ENCODE measurements at places on chromosomes 11 and 22.

DNA sequence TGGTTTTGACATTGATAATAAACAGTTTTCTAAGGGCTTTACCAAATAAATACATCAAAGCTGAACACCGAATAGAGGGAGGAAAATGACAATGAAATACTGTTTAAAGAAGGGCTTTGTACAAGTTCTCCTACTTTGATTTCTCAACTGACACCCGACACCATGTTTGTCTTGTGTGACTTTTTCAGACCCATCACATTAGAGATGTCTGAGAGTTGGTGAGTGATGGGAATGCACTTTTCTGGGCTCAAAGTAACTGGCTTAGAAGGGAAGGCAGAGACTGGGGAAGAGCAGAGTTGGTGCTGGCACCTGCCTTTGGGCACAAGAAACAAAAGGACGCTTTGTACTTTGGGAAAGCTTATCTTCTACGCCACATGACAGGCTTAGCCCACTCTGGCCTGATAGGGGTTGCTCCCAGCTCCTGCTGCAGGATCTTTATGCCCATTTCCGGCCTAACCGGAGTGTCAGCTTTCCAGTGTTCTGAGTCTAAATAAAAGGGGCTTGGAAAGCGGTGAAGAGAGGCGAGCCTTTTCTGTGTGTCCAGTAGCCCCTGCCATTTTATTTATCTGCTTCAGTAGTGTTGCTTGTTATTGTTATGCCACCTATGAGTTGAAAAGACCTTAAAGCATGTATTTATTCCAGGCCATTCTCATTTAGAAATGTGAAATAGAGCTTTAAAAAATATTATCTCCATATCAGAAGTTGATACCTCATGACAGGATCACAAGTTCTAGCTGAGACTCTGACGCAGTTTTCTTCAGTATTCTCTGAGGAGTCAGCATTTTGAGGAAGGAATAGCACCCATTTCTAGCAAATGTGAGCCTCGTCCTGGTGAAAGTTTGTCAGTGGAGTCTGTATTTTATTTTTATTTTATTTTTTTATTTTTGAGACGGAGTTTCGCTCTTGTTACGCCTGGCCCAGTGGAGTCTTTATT, 24.2 kb downstream of the KREMEN1 start:
- peak; percentile 71 for DNase-seq

DNA sequence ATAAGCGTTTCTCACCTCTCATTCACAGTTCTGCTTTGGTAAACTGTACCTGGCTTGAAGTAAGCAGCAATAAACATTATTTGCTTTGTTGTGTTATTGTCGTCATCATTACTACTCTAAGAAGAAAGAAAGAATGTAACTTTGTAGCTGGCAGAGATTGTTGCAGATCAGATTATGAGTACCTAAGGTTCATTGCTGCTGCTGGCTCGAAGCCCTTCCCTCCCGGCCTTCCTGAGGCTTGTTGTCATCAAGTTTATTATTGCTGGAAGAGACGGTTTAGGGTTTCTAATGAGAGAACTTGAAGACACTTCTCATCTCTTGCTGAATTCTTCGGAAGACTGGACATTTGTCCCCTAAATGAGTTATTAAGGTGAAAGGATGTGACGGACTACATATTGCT, 101.3 kb downstream of the GRAMD1B start:
- no peak for DNase-seq

GRCh38 chr22:27918341-27919221, 475 bp downstream of the PITPNB start:
- DNase-seq, result peak; percentile 53

GRCh38 chr11:18171377-18172000, 1.1 kb upstream of the MRGPRX4 start:
- DNase-seq, result peak; percentile 27

GRCh38 chr22:33044112-33044511, 14.1 kb downstream of the SYN3 start:
- DNase-seq, result no peak

DNA sequence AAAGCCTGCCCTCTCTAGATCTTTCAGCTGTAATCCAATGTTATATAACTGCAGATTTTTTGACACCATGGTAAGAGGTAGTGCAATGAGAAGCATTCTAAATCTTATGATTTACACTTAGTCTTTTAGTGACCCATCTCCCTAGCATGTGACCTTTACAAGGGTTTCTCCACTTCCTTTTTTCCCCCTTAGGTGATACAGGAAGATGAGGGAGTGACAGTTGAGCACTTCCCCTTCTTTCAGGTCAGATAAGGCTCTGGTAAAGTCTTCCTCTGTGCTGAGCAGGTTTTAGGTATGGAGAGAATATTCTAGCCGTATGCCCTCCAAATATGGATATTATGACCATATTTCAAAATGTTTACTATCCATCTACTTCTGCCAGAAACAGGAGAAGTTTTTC, 753.6 kb downstream of the JRKL start:
- no peak for DNase-seq

- no peak for DNase-seq
Observed at GRCh38 chr11:120932305-120932915, 91.5 kb upstream of the TBCEL start.

- peak; percentile 31 for DNase-seq
Observed at GRCh38 chr11:82859750-82860149, 40.5 kb downstream of the PRCP start.

GRCh38 chr11:64447831-64448598, 89.1 kb downstream of the RPS6KA4 start:
- DNase-seq, result peak; percentile 20

DNA sequence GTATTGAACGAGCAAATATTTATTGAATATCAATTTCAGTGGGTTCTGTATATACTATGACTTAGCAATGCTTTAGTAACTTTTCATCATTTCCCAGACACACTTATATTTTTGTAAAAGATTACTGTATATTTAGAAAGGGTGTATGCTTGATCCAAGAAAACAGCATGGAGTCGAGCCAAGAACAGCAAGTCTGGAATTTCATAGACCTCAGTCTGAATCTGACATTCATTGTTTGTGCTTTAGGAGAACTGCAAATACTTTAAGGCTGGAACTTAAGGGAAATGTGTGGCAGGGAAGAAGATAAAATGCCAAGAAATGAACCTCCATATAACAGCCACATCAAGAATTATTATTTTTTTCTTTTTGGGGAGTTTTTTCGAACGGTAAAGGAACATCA, 1156.8 kb downstream of the LRRC4C start:
- DNase-seq, result peak; percentile 58

DNA sequence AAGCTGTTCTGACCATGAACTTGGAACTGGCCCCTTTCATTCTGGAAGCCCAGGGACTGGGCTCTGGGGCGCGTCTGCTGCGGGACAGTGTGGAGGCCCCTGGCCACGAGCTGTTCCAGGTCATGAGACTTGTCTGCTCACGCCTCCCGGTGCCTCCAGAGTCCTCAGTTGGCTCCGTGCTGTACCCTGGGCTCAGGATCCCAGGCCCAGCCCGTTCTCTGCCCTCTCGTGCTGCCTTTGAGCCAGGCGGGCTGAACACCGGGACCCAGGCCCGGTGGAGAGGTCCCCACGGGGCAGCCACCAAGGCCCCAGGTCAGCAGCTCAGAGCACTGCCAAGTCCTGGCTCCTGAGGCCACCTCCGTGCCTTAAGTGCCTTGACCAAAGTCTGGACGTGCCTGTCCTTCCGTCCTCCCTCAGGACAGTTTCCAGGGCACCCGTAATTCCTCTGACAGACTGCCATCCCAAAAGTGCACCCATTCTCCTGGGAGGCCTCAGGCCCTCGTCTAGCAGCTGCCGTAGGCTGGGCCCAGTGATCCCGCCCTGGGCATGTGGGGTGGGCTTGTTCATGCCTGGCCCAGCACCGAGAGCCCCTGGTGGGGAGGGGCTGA, 36.3 kb upstream of the PPARA start:
- DNase-seq, result no peak

DNA sequence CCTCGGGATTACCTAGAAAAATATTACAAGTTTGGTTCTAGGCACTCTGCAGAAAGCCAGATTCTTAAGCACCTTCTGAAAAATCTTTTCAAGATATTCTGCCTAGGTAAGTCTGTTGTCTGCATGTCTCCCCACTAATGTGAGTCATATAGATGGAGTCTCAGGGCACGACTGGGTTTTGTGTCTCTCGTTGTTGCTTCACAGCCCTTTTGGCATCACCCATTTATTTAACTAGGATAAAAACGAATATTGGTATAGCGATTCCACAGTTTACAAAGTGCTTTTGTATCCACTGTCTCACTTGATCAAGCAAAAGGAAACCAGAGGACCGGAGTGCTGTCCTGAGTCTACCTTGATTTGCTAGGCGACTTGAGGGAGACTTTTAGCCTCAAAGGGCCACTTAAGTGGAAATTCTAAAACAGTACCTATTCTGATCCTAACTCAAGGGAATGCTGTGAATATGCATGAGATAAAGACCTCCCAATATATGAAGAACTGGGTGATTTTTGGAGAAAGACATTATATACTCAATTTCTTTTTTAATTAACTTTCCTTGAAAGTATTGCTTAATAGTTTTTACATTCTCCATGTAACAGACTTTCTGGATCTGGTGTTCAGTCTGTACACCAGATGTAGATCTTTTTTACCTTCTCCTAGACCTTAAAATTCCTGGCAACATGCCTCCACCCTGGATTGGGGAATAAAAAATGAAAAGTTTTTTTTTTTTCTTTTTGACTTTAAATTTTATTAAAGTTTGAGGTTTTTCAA, 590 bp downstream of the NNMT start:
- DNase-seq, result no peak

DNA sequence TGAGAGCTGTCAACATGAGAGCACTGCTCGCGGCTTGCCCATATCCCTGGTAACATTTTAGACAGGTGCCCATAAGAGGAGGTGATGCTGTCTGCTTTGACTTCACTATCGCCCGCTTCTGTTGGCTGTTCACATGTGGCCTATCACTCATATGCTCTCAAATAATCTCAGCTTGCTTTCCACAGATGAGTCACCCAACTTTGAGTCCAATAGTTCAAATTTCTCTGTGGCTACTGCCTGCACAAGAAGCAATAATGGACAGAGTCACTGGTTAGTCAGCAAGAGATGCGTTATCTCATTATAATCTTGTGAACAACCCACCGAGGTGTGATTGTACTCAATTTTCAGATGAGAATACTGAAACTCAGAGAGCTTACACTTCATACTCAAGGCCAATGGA, 1714.1 kb downstream of the LRRC4C start:
- DNase-seq, result peak; percentile 15

DNA sequence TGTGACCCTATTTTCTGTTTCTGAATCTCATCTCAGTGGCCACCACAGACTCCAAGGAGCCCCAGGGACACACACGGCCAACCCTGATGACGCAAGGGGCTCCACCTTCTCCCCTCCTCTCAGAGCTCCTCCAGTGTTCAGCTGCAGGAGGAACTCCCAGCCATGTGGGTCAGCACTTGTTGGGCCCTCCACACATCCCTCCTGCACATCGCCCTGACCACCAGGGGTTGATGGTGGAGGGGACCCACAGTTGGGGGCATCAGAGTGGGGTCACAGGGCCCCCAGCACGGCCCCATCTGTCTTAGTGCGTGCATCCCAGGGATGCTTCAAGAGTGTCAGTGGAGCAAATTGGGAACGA, 499.6 kb downstream of the BRD1 start:
- no peak for DNase-seq

DNA sequence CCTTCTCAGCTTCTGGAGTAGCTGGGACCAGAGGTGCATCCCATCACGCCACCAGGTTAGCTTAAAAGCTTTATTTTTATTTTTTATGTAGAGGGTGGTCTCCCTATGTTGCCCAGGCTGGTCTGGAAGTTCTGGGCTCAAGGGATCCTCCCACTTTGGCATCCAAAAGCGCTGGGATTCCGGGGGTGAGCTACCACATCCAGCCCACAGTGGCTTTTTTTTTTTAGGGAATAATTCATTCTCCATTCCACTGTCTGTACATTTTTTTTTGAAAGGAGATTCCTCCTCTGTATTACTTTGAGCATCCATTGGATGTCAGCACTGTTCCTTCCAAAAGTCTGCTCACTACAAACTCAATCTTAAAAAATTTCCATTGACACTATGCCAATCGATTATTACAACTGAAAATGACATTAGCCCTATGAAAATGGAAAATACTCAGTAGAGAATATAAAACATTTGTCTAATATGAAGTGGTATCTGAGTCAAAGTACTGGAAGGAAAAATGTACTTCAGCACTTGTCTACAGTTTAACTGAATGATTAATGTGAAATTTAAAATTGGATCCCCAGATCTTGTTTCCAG, 1.3 kb upstream of the LPXN start:
- peak; percentile 58 for DNase-seq

DNA sequence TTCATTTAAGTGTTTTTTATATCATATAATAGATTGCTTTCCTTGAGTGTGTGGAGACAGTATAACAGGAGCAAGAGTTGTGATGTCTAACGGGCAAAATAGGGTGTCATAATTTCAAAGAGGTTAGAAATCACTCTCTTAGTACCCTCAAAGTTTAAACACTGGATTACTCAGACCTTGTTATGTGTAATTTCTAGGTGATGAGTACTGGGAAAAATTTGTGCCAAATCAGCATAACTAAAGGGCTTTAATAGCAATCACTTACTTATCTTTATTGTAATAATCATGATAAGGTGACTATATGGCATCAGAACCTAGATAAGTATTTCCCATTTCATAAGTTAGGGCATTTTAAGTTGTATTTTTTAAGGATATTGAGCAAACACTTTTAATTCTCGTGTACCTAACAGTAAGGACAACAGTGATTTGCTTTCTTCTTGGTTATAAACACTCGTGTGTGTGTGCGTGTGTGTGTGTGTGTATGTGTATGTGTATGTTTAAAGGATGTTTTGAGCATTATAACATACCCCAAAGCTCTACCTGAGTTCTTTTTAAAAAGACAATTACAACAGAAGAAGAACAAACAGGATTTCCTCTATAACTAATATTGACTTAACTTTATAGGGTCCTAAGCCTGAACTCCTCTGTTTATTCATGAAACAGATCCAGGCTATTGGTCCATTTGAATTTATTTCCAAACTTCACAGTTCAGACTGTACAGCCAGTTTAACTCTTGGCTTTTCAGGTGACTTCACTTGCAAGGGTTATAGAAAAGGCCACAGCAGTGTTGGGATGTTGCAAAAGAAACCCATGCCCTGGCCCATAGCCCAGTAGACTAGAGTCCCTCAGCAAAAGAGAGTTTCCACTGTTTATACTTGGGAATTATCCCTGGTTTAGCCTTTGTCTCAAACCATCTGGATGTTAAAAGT, 23.7 kb upstream of the PDE3B start:
- DNase-seq, result peak; percentile 11

- DNase-seq, result peak; percentile 56
Observed at GRCh38 chr22:39727541-39727940, 157.0 kb downstream of the CACNA1I start.

GRCh38 chr11:11022125-11022730, 164.4 kb upstream of the ZBED5 start:
- peak; percentile 13 for DNase-seq

GRCh38 chr11:95341221-95341620, 110.2 kb upstream of the SESN3 start:
- no peak for DNase-seq

GRCh38 chr11:132844956-132845696, 687.2 kb downstream of the OPCML start:
- DNase-seq, result peak; percentile 75

DNA sequence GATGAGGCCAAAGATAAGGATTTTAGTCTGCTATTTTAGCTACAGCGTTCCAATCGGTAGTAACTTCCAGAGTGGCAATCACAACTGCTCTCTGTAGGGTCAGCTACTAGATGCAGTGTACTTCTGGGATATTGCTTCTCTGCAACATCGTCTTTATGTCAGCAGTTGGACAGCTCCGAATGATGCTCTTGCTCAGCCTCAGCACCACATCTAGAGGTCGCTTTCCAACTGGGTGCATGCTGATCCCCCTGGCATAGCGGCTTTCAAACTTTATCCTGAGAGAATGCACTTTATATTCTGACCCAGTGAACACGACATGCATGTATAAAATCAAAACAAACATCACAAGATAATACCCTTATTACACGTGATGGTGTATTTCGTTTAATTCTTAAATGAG, 219.6 kb downstream of the C11orf87 start:
- peak; percentile 57 for DNase-seq

Measured in iris pigment epithelial cell (primary cell).